ENCODE measurements at places on chromosomes 16 and 17. TPM values are rescaled to one million over a fixed set of nuclear protein-coding genes. Genes with fewer than 3 reads are reported as not detected.

The CNTNAP4 gene
- 15.1 TPM for total RNA-seq

The NTN3 gene
- total RNA-seq: 5.2 TPM

The KRT33B gene
- not detected for total RNA-seq

The PRSS8 gene
- total RNA-seq: not detected

The VWA3A gene
- under 0.01 TPM for total RNA-seq

The ATP6V0C gene
- 12.0 TPM for total RNA-seq

The GNGT2 gene
- total RNA-seq: 2.1 TPM

The KAT7 gene
- total RNA-seq: 23.5 TPM

The SLC43A2 gene
- 4.7 TPM for total RNA-seq

The C1QTNF1 gene
- 6.8 TPM for total RNA-seq

The STH gene
- total RNA-seq: not detected

The ACSM2A gene
- total RNA-seq: not detected

The NAGS gene
- total RNA-seq: under 0.01 TPM

The RAC3 gene
- total RNA-seq: 8.4 TPM

The ZFP3 gene
- 6.3 TPM for total RNA-seq

The MPV17L gene
- 3.1 TPM for total RNA-seq

The TPSB2 gene
- not detected for total RNA-seq

The FAM20A gene
- 5.2 TPM for total RNA-seq

The ACSM3 gene
- 2.6 TPM for total RNA-seq

The TBC1D3G gene
- not detected for total RNA-seq

The NOS2 gene
- total RNA-seq: 1.0 TPM

The TOX3 gene
- 0.52 TPM for total RNA-seq

The OR4D1 gene
- not detected for total RNA-seq

The TNP2 gene
- total RNA-seq: not detected

The PRAC2 gene
- not detected for total RNA-seq

The CBLN1 gene
- total RNA-seq: not detected

The GEMIN4 gene
- total RNA-seq: 7.8 TPM

The ENPP7 gene
- not detected for total RNA-seq

The SNAI3 gene
- total RNA-seq: 8.4 TPM

The ZFP90 gene
- 19.3 TPM for total RNA-seq

The CCL4L2 gene
- total RNA-seq: 1.6 TPM

The CMTR2 gene
- 26.1 TPM for total RNA-seq

The CHD9NB gene
- total RNA-seq: 0.52 TPM

The SPECC1 gene
- 13.6 TPM for total RNA-seq

The TAT gene
- total RNA-seq: not detected

The KRTAP17-1 gene
- not detected for total RNA-seq

The TUBG2 gene
- 1.6 TPM for total RNA-seq
